ENCODE measurements at places on chromosomes 12 and 14. TPM values are rescaled to one million over a fixed set of nuclear protein-coding genes. Genes with fewer than 3 reads are reported as not detected.

STXBP6 gene
- 30.9 TPM for polyA plus RNA-seq

NRL gene
- polyA plus RNA-seq, result 3.5 TPM

SNX6 gene
- polyA plus RNA-seq, result 82.2 TPM

BTBD6 gene
- polyA plus RNA-seq, result 56.9 TPM

DAO gene
- polyA plus RNA-seq, result 0.24 TPM

LHX5 gene
- polyA plus RNA-seq, result 13.0 TPM

RPGRIP1 gene
- polyA plus RNA-seq, result 0.78 TPM

AKAP3 gene
- 3.2 TPM for polyA plus RNA-seq

CLMN gene
- 4.1 TPM for polyA plus RNA-seq

SLC2A14 gene
- 0.38 TPM for polyA plus RNA-seq

ZBTB25 gene
- polyA plus RNA-seq, result 13.3 TPM

PLEKHD1 gene
- 2.3 TPM for polyA plus RNA-seq

BCL7A gene
- polyA plus RNA-seq, result 41.7 TPM

CD27 gene
- polyA plus RNA-seq, result 3.0 TPM

OAS1 gene
- polyA plus RNA-seq, result 6.1 TPM

RASSF9 gene
- 3.0 TPM for polyA plus RNA-seq

GNS gene
- 51.0 TPM for polyA plus RNA-seq

FAM234B gene
- polyA plus RNA-seq, result 36.7 TPM

HOXC10 gene
- 0.81 TPM for polyA plus RNA-seq

KLHDC1 gene
- polyA plus RNA-seq, result 7.9 TPM

P2RX2 gene
- polyA plus RNA-seq, result 0.38 TPM

RHOJ gene
- polyA plus RNA-seq, result 29.6 TPM

GRIP1 gene
- 27.7 TPM for polyA plus RNA-seq

GALNT6 gene
- 0.80 TPM for polyA plus RNA-seq

RFLNA gene
- polyA plus RNA-seq, result 20.0 TPM

CLEC4A gene
- polyA plus RNA-seq, result 4.0 TPM

TBC1D30 gene
- 21.1 TPM for polyA plus RNA-seq

REC8 gene
- polyA plus RNA-seq, result 129 TPM

MAP1LC3B2 gene
- polyA plus RNA-seq, result 18.2 TPM

LUM gene
- 48.9 TPM for polyA plus RNA-seq

CAPZA3 gene
- not detected for polyA plus RNA-seq

EPYC gene
- not detected for polyA plus RNA-seq

FAM181A gene
- polyA plus RNA-seq, result 16.0 TPM

KLRC4 gene
- 3.8 TPM for polyA plus RNA-seq

CLEC7A gene
- polyA plus RNA-seq, result 4.4 TPM

SUOX gene
- 45.6 TPM for polyA plus RNA-seq

KRT82 gene
- not detected for polyA plus RNA-seq

IL26 gene
- polyA plus RNA-seq, result not detected

CLEC14A gene
- 12.9 TPM for polyA plus RNA-seq

GPRC5D gene
- polyA plus RNA-seq, result 0.53 TPM

C12orf50 gene
- 0.24 TPM for polyA plus RNA-seq

CATSPERB gene
- 0.49 TPM for polyA plus RNA-seq

All from spinal cord (tissue), 10 donors.